Activated CD8-positive, alpha-beta memory T cell treated with anti-CD3 and anti-CD28 coated beads for 1 hour (primary cell): ENCODE measurements at places on chromosomes 7 and 10.

DNA sequence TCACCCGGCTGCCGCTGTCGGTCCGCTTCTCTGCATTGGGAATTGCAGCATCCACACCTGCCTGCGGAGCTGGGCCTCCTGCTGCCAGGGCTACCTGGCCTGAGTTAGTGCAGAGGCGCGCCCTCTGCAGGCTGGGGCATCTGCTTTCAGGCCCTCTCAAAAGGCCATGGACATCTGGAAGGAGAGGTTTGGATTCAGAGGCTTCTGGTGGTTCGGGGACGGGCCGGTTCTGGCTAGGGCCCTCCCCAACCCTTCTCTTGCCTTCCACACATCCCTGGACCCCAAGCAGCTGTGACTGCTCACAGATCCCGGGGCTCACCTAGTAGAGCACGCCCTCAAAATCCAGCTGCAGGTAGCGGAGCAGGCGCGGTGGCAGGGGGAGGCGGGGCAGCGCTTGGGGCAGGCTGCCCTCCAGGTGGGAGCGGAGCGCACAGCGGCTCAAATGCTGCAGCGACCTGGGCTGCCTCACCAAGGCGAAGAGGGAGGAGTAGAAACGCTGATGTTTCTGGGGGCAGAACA, 8.4 kb upstream of the GBX1 start:
- no peak for DNase-seq

GRCh38 chr7:152105205-152105604, 79.7 kb downstream of the GALNT11 start:
- DNase-seq: no peak

- DNase-seq: no peak
Measured at GRCh38 chr7:67018940-67019339, 22.3 kb downstream of the TYW1 start.

- no peak for DNase-seq
Measured at GRCh38 chr7:135801045-135801693, 52.6 kb upstream of the FAM180A start.

- no peak for DNase-seq
Measured at GRCh38 chr7:143205560-143206293, 16.1 kb upstream of the TAS2R40 start.

DNA sequence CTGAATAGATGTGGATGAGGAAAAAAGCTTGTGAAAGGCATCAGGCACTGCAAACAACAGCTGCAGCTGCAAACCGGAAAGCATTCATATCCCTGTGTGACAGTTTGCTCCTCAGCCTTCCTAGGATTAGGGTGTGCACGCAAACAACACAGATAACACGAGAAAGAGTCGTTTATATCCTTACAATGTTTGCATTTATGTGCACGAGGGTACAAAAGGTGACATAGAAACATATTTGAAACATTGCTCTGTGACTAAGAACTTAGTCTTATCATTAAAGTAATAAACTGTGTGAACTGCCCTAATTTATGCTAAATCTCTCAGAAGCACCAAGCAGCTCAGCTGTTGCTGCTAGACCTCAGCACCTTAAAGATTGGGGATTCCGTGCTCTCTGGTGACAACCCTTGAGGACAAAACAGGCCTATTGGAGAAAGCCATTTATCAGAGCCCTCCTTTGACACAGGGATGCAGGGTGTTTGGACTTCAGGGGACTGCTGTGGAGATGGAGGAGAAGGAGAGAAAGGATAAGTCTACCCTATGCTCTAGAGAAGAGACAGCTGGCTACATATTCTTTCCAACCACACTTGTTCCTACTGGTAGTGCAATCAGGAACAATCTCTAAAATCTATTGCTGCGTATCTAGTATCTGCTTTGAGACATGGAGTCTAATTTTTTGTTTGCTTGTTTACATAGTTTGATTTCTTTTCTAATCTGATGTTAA, 176.2 kb downstream of the GNAT3 start:
- DNase-seq: no peak

GRCh38 chr10:58266003-58266825, 1.5 kb downstream of the IPMK start:
- no peak for DNase-seq

- no peak for DNase-seq
Measured at GRCh38 chr7:95441042-95441823, 6.4 kb upstream of the PON2 start.

DNA sequence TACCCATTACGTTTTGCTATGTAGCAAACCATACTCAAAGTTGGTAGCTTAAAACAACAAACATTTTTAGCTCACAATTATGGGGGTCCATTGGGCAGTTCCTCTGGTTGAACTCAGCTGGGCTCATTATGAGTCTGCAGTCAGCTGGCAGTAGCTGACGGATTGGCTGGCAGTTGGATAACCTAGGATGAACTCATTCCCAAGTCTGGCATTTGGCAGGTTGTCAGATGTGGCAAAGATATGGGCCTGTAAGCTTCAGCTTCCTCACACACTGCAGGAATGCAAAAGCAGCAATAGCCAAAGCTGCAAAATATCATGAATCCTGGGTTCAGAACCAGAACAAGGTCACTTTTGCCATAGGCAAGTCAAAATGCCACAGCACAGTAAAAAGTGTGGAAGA, 412.2 kb upstream of the SORCS1 start:
- no peak for DNase-seq

DNA sequence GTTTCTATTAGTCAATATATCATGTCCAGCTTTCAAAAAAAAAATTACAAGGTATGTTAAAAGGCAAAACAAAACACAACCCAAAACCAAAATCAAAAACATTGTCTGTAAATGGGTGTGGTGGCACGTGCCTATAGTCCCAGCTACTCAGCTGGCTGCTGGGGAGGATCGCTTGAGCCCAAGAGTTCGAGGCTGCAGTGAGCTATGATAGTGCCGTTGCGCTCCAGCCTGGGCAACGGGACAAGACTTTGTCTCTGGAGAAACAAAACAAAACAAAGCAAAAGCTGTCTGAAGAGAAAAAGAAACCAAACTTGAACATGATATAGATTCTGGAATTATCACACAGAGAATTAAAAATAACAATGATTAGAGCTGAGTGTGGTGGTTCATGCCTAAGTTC, 10.3 kb upstream of the CPA5 start:
- DNase-seq: no peak

DNA sequence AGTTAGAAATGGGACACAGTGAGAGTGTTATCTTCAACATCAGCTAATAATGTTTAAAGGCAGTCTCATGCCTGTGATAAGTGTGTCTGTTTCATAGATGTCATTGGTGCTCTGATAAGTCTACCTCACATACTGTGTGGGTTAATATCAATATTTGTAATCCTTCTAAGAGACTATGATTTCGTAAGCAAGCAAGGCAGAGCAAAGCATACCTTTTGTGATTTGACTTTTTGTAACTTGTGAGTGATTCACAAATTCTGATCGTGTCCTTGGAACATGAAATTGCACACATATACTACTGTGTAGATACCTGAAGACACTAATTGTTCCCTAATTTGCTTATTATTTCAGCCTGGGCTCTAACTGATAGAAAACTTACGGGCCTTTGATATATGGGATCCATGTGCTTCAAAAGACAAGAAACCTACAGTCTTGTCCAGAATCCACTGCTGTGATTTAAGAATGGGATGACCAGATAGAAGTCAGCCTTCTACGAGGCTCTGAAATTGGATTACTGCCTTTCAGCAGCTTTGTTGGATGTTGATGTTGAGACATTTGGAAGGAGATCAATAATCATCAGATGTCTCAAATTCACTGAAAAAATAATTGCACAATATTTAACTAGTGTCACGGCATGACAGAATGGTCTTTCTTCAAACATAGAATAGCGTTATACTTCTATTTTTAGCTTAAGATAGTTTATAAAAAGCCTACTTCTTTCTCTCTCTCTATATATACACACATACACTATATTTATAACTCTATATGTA, 63.2 kb upstream of the KLF6 start:
- no peak for DNase-seq

- DNase-seq: no peak
Measured at GRCh38 chr10:30591249-30591670, 38.3 kb downstream of the LYZL2 start.

DNA sequence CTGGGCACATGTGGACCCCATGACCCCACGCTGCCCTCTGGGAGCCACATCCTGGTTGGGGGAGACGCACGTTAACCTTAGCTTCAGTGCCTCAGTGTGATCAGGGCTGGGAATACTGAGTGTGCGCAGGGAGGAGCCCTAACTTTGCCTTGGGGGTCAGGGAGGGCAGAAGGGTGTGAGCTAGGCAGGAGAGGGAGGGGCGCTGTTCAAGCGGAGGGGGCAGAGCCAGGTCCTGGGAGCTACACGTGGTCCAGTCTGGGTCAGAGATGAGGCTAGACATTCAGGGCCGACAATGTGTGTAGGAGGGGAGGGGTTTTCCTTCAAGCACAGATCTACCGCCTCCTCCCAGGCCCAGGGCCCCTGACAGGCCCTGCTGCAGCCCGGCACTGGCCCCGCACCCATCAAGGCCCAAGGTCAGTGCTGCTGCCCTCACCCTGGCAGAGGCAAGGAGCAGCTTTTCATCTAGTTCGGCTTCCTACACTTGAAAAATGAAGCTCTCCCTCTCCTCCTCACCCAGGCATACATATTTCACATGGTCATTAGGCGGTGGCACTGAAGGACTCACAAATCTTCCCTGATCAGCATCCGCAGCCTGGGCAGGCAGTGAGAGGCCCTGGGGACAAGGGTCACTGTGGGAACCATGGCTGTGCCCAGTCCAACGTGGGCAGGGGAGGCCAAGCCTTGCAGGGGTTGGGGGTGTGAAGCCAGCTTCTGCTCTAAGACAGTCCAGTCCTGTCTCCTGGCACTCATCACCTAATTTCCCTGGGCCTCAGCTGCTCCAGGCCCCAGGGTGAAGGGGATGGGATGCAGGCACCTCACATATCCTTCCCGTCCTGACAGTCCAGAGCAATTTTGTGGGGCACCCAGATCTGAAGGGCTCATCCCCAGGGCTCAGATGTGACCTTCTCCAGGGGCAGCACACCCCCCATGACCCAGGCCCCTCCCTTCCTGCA, 47.3 kb downstream of the C10orf105 start:
- no peak for DNase-seq

GRCh38 chr7:7976677-7977076, 8.1 kb downstream of the GLCCI1 start:
- no peak for DNase-seq

GRCh38 chr7:30091491-30091912, 43.3 kb upstream of the MTURN start:
- no peak for DNase-seq

DNA sequence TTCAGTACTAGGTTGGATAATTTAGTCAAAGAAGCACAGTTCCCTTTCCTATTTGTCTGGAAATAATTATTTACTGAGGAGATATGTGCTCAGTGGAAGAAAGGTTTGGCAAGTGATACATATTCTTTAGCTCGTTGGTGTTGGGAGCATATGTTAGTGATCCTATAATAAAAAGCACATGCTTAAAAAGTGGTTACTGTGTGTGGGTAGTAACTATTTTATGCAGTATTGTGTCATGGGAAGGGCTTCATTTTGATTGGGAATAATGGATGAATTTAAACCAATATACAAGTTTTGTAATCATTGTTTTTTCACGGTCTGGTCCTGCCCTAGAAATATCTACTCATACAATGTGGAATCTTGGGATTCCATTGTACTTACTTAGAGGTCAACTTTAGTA, 188.7 kb upstream of the PPP1R3A start:
- DNase-seq: no peak

DNA sequence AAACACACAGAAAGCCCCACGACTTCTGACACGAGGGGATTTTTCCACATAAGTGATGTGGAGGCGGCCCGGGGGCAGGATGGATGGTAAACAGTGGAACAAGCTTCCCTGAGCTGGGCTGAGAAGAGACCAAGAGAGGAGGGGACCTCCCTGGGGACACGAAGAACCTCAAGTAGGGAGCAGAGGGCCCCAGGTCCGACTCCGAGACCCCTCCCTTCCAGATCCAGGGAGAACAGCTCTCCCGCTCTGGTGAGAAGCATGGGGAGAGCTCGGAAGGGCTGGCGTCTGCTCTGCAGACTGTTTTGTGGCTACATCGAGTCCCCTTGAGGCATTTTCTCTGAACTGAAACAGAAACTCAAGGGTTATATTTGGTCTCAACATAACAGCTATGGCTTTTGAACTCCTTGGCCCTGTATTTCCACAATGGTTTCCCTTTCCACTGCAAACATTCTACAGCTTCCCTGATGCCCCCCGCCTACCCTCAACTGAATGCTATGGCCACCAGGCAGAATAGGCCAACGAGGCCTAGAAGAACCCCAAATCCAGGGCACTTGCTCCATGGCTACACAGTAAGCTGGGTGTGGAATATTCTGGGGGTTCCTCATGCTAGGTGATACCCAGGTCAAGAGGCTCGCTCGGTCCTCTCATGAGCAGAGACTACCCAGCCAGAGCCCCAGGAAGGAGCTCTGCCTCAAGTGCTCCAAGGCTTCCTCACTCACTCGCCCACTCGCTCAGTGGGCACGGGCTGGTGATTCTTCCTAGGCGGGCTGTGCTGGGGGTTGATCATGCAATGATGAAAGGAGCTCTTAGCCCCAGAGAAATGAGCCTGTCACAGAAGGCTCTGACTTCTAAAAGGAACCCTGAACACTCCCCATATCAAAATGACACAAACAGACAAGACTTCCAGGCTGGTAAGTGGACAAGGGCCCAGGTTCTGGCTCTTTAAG, 47.5 kb downstream of the FAM53B start:
- DNase-seq: no peak

GRCh38 chr7:66296001-66296521, 90.9 kb downstream of the TPST1 start:
- DNase-seq: no peak

DNA sequence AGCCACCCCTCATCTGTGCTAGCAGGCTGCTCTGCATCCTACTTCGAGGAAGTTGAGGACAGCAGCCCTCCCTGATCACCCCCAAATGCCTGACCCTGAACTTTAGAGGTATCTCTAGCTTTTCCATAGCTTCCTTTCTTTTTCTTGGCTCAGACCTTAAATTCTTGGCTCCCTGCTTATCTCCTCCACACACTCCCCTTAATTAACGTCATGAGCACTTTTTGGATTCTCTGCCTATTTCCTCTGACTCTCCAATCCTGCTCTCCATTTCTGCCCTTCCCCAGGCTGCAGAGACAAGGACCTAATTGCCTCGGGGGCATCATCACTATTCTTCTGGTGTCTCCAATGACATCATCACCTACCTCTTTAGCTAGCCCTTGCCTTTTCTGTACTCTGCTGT, 40.8 kb upstream of the SEC61G start:
- no peak for DNase-seq

DNA sequence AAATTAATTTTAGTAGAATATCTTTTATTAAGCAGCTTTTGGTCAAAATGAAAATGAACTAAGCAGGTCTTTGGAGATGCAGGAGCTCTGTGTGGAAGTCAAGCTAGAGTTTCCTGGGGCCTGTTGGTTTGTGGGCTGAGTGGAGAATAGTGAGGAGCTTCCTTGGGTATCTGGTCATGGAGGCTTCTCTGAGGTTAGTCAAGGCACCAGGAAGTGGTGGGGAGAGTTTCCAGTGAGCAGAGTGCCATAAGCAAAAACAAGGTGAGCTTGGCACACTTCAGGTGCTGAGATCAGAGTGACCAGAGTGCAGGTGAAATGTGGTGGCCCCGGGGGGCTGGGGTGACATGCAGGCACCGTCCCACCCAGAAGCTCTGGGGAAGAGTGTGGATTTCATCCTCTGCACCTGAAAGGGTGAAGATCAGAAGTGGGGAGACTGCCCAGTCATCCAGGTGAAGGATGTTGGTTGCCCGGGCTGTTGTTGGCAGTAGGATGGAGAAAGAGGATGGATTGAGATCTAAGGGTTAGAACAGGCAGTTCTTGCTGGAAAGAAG, 77.4 kb downstream of the WDR37 start:
- no peak for DNase-seq
